ENCODE measurements at places on chromosomes 12 and 14. TPM values are rescaled to one million over a fixed set of nuclear protein-coding genes. Genes with fewer than 3 reads are reported as not detected.
A peak's percentile ranks its signal among the peaks of the same experiment; 100 is the strongest.

GRCh38 chr12:102376181-102376747 lies 104.1 kb downstream of the IGF1 start:
- no peaks in the 10 kb centered on the region for H3K36me3 ChIP-seq
- no peaks in the 10 kb centered on the region for H3K4me1 ChIP-seq
- H3K27ac ChIP-seq: no peak overlapping the region
- H3K4me3 ChIP-seq: no peak overlapping the region
- DNase-seq: no peak

GRCh38 chr12:115204957-115205754 lies 521.2 kb upstream of the TBX3 start:
- no peak overlapping the region for H3K4me3 ChIP-seq
- H3K27ac ChIP-seq: no peak overlapping the region
- peaks cover 6% of the 10 kb centered on the region for H3K4me1 ChIP-seq
- H3K27me3 ChIP-seq: no peaks in the 10 kb centered on the region
- H3K36me3 ChIP-seq: no peaks in the 10 kb centered on the region

DNA sequence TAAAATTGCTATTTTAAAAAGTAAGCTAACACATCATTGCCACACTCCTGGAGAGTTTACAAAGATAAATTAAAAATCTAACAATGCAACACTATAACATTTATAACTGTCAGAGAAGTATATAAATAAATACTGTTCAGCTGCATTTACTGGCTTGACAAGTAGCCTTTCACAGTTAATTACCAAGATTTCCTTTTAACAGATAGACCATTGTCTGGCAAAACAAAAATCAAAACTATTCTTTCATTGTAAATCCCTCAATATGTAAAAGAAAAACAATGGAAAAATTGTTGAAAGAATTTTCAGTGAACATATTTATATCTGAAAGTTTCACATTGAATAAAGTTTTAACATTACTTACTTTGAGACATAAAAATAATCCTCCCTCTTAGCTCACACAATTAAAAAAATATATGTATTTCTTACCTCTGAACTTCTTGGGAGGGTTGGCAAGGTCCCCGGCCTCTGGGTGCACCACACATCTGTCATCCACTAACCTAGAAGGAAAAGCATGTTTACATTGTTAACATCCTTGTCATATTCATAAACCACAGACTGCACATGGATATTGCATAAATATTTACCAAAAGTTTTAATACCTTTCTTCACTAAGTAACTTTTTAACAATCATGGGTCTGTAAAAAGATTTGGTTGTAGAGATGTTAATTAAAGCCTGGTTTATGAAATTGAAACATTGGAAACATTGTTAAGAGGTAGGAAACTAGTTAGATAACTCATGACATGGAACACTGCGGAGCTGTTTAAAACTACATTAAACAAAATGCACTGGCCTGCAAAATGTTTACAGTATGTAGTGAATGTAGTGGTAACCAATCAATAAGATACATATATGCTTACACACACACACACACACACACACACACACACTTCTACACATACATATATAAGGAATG lies 43.0 kb downstream of the ITPR2 start:
- H3K36me3 ChIP-seq: peaks cover 12% of the 10 kb centered on the region
- no peak overlapping the region for H3K4me3 ChIP-seq
- no peak overlapping the region for H3K27ac ChIP-seq
- H3K4me1 ChIP-seq: no peaks in the 10 kb centered on the region
- no peaks in the 10 kb centered on the region for H3K27me3 ChIP-seq

DNA sequence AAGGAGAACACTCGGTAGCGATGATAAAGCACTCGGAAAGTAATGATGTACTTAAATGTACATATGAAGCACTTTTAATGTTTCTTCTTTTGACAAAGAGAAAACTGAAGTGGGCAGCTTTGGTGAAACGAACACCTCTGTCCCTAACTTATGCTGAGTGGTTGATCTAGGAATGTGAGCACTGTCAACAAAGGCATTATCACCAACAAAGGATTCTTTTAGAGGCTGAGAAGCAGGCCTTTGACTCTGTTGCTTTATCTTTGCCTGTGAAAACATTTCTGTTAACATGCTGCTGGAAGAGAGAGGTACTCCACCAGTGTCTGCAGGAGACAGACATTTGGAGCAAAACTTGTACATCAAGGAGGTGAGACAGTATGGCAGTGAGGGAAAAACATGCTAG lies 103.2 kb upstream of the VRK1 start:
- DNase-seq: no peak
- H3K4me3 ChIP-seq: no peak overlapping the region
- H3K27me3 ChIP-seq: no peaks in the 10 kb centered on the region
- H3K4me1 ChIP-seq: no peaks in the 10 kb centered on the region
- no peaks in the 10 kb centered on the region for H3K36me3 ChIP-seq
- H3K27ac ChIP-seq: no peak overlapping the region

ALDH1L2 gene
- 1.9 TPM for total RNA-seq

- peaks cover 12% of the 10 kb centered on the region for H3K36me3 ChIP-seq
- H3K4me1 ChIP-seq: no peaks in the 10 kb centered on the region
Measured at GRCh38 chr14:84017495-84017894, 1512.4 kb upstream of the FLRT2 start.

BDKRB1 gene
- total RNA-seq: not detected

GRCh38 chr14:103121121-103121845 lies 2.0 kb upstream of the TNFAIP2 start:
- no peak overlapping the region for H3K4me3 ChIP-seq
- no peak overlapping the region for H3K27ac ChIP-seq
- peaks cover 4% of the 10 kb centered on the region for H3K4me1 ChIP-seq
- H3K27me3 ChIP-seq: no peaks in the 10 kb centered on the region
- H3K36me3 ChIP-seq: no peaks in the 10 kb centered on the region

- H3K4me1 ChIP-seq: no peaks in the 10 kb centered on the region
- DNase-seq: no peak
- no peaks in the 10 kb centered on the region for H3K27me3 ChIP-seq
- no peaks in the 10 kb centered on the region for H3K36me3 ChIP-seq
- no peak overlapping the region for H3K27ac ChIP-seq
- H3K4me3 ChIP-seq: no peak overlapping the region
Measured at GRCh38 chr12:91993287-91994017, 152.2 kb downstream of the BTG1 start.

OR4K14 gene
- not detected for total RNA-seq

CISTR gene
- total RNA-seq: not detected

MYF6 gene
- not detected for total RNA-seq

NPAS3 gene
- 0.17 TPM for total RNA-seq

DNA sequence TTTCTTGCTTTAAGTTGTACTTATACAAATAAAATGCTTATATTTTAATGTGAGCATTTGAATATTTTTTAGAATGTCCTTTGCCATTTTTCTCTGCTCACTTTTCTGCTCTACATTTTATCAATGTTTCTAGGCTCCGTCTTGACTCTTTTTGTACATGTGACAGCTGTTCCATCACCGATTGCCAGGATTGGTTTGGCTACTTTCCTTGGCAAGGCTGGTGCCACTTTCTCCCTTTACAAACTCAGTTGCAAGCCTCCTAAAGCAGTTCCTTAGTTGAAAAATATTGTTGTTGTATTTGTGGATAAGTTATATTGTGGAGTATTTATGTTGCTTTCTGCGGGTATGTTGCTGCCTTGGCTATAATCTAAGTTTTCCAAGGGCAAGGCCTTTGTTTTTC lies 63.4 kb downstream of the DACT1 start:
- no peaks in the 10 kb centered on the region for H3K27me3 ChIP-seq
- H3K36me3 ChIP-seq: no peaks in the 10 kb centered on the region
- H3K4me3 ChIP-seq: no peak overlapping the region

CCDC197 gene
- total RNA-seq: not detected

GRCh38 chr12:60271816-60272215 lies 676.0 kb downstream of the SLC16A7 start:
- H3K4me3 ChIP-seq: no peak overlapping the region
- no peak overlapping the region for H3K27ac ChIP-seq
- H3K36me3 ChIP-seq: no peaks in the 10 kb centered on the region
- H3K4me1 ChIP-seq: no peaks in the 10 kb centered on the region

CIROP gene
- not detected for total RNA-seq

DNA sequence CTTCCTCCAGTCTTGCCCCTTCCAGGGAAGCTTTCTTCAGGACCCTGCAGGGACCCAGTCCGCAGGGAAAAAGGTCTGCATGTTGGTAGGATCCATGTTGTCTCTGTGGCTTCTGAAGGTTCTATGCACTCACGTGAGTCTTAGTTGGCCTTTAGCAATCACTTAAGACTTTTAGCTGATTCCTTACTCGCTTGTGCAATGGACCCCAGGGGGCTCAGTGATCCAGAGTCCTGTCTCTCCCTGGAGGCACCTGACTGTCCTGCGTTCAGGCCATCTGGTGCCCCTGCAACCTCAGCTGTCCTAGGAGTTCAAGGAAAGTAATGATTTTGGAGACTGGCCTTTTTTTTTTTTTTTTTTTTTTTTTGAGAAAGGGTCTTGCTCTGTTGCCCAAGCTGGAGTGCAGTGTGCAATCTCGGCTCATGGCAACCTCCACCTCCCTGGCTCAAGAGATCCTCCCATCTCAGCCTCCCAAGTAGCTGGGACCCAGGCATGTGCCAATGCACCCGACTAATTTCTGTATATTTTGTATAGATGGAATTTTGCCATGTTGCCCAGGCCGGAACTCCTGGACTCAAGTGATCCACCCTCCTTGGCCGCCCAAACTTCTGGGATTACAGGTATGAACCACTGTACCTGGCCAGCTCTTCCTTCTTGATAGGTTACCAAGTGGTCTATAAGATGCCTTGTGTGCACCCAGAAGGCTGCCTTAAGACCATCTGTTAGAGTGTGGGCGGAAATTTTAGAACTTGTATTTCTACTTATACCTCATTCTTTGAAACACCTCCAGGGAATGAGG lies 4.6 kb downstream of the IFI27L2 start:
- H3K4me3 ChIP-seq: no peak overlapping the region
- H3K36me3 ChIP-seq: no peaks in the 10 kb centered on the region
- peak; percentile 14 for DNase-seq
- no peaks in the 10 kb centered on the region for H3K27me3 ChIP-seq
- H3K4me1 ChIP-seq: no peaks in the 10 kb centered on the region
- H3K27ac ChIP-seq: no peak overlapping the region

GRCh38 chr12:128339126-128339520 lies 72.2 kb downstream of the TMEM132C start:
- DNase-seq: peak; percentile 38
- peak overlapping the region; percentile 42 for H3K4me3 ChIP-seq
- H3K27ac ChIP-seq: no peak overlapping the region
- no peaks in the 10 kb centered on the region for H3K36me3 ChIP-seq
- peaks cover 15% of the 10 kb centered on the region for H3K4me1 ChIP-seq

TMTC1 gene
- 16.1 TPM for total RNA-seq

SLC39A2 gene
- total RNA-seq: not detected

KRT79 gene
- total RNA-seq: not detected

GRCh38 chr12:112738531-112738930 lies 53.0 kb upstream of the RPH3A start:
- no peak overlapping the region for H3K27ac ChIP-seq
- no peak for DNase-seq
- H3K27me3 ChIP-seq: no peaks in the 10 kb centered on the region

DNA sequence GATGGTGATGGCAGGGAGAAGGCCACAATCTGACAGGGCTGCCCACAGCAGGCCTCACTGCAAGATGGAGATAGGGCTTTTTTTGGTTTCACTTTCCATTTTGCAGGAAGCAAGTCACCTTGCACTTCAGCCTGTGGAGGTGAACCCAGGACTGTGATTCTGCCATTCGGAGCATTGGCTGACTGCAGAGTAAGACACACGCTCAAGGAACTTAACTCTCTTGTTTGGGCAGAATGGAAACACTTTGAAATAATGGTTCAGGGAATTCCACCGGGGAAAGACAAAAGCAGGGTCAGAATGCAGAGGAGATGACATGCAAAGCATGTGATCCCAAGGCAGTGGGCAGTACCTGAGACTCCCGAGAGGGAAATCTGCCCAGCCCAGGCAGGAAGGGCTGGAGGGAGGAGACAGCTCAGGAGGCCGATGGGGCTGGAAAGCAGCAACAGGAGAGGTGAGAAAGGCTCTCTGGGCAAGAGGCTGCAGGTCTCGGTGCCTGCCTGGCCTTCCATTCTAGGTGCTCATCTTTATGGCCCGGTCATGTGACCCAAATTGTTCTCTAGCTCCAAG lies 58.7 kb upstream of the PRMT8 start:
- DNase-seq: peak; percentile 86
- H3K4me3 ChIP-seq: no peak overlapping the region
- H3K27me3 ChIP-seq: no peaks in the 10 kb centered on the region
- peaks cover 3% of the 10 kb centered on the region for H3K4me1 ChIP-seq
- peaks cover 19% of the 10 kb centered on the region for H3K36me3 ChIP-seq

GRCh38 chr12:9858135-9858534 lies 11.0 kb downstream of the CLEC2B start:
- H3K27me3 ChIP-seq: no peaks in the 10 kb centered on the region
- no peaks in the 10 kb centered on the region for H3K36me3 ChIP-seq
- H3K27ac ChIP-seq: no peak overlapping the region
- H3K4me3 ChIP-seq: no peak overlapping the region

DNA sequence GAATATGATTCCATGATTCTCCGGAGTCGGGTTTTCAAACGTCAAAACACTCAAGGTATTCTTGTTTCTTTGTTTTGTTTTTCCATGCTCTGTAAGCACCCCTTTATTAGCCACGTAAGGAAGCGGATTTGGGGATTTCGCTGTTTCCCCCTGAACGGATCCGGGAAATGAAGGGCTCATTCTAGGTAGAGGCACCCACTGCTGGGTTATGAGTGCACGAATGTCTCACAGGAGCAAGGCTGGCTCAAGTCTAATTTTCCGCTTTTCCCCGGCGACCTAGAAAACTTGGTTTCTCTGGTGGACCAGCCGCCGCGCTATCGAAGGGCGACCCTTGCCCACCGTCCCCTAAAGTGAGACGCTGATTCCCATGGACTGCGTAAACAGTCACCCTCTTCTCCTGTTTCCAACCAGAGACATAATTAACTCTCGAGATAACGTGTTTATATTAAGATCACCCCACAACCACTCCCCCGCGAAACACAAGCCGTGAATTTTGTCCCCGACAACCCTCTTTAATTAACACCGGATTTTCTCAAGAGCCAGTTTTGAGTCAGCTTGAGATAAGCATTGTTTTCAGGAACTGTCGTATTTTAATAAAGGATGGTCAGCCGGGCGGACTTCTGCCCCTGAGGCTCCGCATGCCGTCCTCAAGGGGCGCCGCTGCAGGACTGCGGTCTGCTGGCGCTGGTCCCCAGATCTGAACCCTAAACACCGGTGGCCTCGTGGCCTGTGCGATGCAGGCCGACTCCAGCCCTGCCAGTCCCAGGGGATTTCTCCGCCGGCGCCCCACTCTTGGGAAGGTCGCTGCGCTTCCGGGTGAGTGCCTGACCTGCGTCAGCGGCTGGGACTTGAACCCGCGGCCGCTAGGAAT lies 515 bp upstream of the ABCC9 start:
- H3K27ac ChIP-seq: no peak overlapping the region
- DNase-seq: peak; percentile 75
- peak overlapping the region; percentile 56 for H3K4me3 ChIP-seq
- no peaks in the 10 kb centered on the region for H3K4me1 ChIP-seq
